ENCODE measurements at places on chromosomes 5 and 9. TPM values are rescaled to one million over a fixed set of nuclear protein-coding genes. Genes with fewer than 3 reads are reported as not detected.

Gene CD274
- 7.2 TPM for total RNA-seq

Gene SLC45A2
- total RNA-seq = not detected

Gene PDE6A
- total RNA-seq = not detected

Gene ACSL6
- 42.9 TPM for total RNA-seq

Gene SYNPO
- 1.0 TPM for total RNA-seq

Gene SLC46A2
- total RNA-seq = not detected

Gene FAM221B
- not detected for total RNA-seq

GRCh38 chr5:8884029-8884428 is 661.8 kb downstream of the SEMA5A start:
- no peak overlapping the region for H3K27ac ChIP-seq
- no peaks in the 10 kb centered on the region for H3K36me3 ChIP-seq
- no peaks in the 10 kb centered on the region for H3K4me1 ChIP-seq
- no peak for DNase-seq
- no peak overlapping the region for H3K4me3 ChIP-seq
- no peaks in the 10 kb centered on the region for H3K27me3 ChIP-seq

GRCh38 chr5:92941806-92942205 is 639.2 kb downstream of the NR2F1-AS1 start:
- no peaks in the 10 kb centered on the region for H3K4me1 ChIP-seq
- H3K27ac ChIP-seq = no peak overlapping the region
- H3K36me3 ChIP-seq = no peaks in the 10 kb centered on the region
- no peaks in the 10 kb centered on the region for H3K27me3 ChIP-seq
- DNase-seq = no peak

DNA sequence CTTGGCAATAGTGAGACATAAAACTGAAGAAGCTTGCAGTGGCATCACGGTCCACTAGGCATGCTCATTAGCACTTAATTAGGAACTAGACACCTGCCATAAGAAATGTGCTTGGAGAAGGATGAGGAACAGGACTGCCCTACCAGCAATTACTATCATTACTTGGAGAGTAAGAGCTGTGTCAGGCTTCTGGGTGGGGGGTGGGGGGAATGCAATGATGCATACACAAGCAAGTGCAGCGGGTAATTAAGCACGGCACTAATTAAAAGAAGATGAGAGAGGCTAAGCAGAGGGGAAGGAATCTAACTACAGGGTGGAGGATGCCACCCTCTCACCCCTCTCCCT is 53.1 kb downstream of the TLE1 start:
- no peak overlapping the region for H3K4me3 ChIP-seq
- no peaks in the 10 kb centered on the region for H3K36me3 ChIP-seq
- no peaks in the 10 kb centered on the region for H3K27me3 ChIP-seq
- H3K4me1 ChIP-seq = no peaks in the 10 kb centered on the region

DNA sequence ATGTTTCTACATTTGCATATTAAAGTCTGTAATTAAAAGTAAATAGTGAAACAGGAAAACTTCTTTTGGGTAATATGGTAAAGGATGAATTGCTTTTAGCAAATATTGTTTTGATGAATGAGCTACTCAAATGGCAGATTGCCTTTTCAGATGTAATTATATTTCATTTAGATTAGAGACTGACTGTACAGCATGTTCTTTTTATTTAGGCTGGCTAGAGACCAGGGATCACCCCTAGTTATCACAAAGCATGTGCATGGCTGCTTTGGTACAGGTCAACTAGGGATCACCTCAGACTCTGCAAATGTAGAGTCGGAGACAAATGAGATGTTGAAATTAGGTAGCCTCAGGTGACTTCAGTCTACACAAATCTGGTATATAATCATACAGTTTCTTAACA is 214.9 kb upstream of the SEMA6A start:
- no peak for DNase-seq
- H3K27me3 ChIP-seq = no peaks in the 10 kb centered on the region
- H3K36me3 ChIP-seq = no peaks in the 10 kb centered on the region
- no peaks in the 10 kb centered on the region for H3K4me1 ChIP-seq
- no peak overlapping the region for H3K27ac ChIP-seq
- no peak overlapping the region for H3K4me3 ChIP-seq

DNA sequence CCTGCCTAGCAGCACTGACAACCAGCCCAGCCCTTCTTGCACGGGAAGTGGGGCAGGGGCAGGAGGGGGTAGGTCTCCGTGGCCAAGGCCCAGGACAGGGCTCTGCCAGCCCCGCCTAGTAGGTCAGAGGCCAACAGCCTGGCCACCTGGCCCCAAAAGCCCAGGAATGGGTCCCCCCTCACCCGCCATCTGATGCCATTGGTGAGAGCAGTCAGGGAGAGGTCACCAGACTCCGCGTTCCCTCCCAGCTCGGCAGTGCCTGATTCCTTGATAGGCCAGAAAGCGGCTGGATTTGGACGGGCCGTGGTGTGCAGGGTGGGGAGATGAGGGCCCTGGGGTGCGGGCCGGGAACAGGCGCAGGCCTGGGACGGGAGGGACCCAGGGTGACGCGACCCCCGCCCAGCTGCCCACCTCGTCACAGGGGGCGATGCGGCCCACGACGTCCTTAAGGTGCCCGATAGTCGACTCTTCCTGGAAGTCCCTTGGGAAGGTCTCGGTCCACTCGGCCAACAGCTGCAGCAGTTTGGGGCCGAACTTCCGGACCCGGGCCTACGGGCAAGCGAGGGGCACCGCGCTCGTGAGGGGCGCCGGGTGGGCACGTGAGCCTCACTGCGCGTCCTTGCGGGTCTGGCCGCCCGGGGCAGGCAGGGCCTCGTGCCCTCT is 64.5 kb upstream of the RNF130 start:
- no peaks in the 10 kb centered on the region for H3K27me3 ChIP-seq
- no peaks in the 10 kb centered on the region for H3K4me1 ChIP-seq
- no peak overlapping the region for H3K4me3 ChIP-seq

GRCh38 chr5:175878544-175879438 is 7.4 kb downstream of the CPLX2 start:
- no peaks in the 10 kb centered on the region for H3K4me1 ChIP-seq
- no peak for DNase-seq
- no peak overlapping the region for H3K4me3 ChIP-seq
- no peak overlapping the region for H3K27ac ChIP-seq
- H3K27me3 ChIP-seq = peaks cover 66% of the 10 kb centered on the region

DNA sequence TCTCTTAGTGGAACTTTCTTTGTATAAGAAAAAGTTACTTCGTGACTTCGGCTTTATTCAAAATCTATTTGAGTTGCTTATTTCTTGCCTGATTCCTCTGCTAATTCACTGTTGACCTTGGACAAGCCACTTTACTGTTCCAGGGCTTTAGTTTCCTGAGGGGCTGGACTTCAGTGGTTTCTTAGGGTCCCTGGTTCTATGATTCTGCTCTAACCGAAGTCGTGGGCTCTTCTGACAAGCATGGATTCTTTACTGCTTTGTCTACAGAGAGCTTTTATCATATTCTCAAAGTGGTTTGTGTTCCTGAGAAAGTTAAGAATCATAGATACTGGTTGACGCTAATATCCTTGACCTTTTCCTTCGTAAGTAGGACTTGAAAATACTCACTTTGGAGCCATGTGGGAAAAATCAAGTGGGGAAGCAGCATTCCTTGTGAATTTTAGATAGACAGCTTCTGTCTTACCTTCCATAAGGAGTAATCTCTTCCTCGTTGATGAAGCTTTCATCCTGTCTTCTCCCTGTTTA is 21.1 kb downstream of the EXOSC2 start:
- H3K27me3 ChIP-seq = no peaks in the 10 kb centered on the region
- no peak for DNase-seq
- H3K36me3 ChIP-seq = no peaks in the 10 kb centered on the region
- H3K27ac ChIP-seq = no peak overlapping the region
- H3K4me3 ChIP-seq = no peak overlapping the region
- H3K4me1 ChIP-seq = peaks cover 23% of the 10 kb centered on the region

DNA sequence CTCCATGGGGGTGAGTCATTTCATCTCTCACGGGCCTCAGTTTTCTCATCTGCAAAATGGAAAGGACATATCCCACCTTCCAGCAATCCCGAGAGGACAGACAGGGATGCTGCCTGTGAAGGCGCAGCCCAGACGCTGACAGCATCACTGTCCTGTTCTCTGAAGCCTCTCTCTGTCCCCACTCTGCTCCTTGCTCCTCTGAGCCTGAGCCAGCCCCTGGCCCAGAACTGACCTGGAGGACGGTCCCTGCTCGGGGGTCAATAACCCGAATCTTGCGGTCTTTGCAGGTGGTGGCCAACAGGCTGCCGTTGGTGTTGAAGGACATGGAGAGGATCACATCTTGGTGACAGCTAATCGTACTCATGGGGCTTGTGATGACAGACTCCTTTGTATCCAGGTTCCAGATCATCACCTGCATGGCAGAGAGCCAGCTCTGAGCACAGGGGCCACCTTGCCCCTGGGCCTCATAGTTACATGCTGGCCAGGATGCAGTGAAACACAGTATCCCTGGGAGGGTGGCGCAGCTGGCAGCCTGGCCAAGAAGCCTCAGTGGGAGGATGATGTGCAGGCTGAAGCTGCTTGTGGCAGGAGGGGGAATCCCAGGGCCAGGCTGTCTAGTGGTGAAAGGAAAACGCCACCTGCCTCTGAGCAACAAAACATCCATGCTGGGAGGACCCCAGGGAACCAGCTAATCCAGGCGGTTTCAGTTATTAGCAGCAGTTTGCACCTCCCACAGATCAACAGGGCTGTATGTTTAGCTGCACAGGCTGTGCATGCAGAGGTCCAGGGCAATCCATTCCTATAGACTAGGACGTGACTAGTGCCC is 14.0 kb upstream of the TRIM14 start:
- no peak for DNase-seq
- no peak overlapping the region for H3K4me3 ChIP-seq
- H3K27ac ChIP-seq = no peak overlapping the region
- peaks cover 2% of the 10 kb centered on the region for H3K27me3 ChIP-seq

DNA sequence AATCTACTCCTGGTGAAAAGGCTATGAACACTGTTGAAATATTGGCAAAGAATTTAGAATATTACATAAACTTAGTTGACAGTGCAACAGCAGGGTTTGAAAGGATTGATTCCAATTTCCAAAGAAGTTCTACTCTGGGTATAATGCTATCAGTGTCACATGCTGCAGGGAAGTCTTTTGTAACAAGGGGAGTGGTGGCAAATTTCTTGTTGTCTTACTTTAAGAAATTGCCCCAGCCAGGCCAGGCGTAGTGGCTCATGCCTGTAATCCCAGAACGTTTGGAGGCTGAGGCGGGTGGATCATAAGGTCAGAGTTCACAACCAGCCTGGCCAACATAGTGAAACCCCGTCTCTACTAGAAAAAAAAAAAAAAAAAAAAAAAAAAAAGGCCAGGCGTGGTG is 86.3 kb upstream of the OTULINL start:
- no peaks in the 10 kb centered on the region for H3K27me3 ChIP-seq
- no peak overlapping the region for H3K4me3 ChIP-seq
- no peaks in the 10 kb centered on the region for H3K4me1 ChIP-seq
- peaks cover 10% of the 10 kb centered on the region for H3K36me3 ChIP-seq

GRCh38 chr9:17025281-17025680 is 109.6 kb upstream of the CNTLN start:
- H3K27ac ChIP-seq = no peak overlapping the region
- H3K36me3 ChIP-seq = no peaks in the 10 kb centered on the region
- H3K27me3 ChIP-seq = no peaks in the 10 kb centered on the region
- H3K4me1 ChIP-seq = no peaks in the 10 kb centered on the region
- no peak for DNase-seq

Measured in T-cell (primary cell).